ENCODE measurements at places on chromosomes 1 and 21.

DNA sequence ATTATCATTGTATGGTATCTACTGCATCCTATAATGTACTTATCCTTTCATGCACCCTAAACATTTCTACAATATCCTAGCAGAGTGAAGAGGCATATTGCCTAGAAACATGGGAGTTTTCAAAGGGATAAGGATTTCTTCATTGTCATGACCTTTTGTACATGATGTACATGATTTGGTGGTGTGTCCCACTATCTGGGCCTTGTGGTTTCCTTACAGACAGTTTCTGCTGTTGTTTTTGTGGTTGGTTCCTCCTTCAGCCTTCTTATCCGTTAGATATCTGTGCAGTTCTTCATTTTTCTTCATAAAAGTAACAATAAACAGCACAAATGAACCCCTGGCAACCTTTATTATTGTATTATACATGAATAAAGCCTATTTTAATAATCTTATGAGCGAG lies 70.4 kb upstream of the BACH1 start:
- DNase-seq, result no peak

GRCh38 chr1:204461331-204462228 lies 33.0 kb downstream of the PIK3C2B start:
- no peak for DNase-seq

DNA sequence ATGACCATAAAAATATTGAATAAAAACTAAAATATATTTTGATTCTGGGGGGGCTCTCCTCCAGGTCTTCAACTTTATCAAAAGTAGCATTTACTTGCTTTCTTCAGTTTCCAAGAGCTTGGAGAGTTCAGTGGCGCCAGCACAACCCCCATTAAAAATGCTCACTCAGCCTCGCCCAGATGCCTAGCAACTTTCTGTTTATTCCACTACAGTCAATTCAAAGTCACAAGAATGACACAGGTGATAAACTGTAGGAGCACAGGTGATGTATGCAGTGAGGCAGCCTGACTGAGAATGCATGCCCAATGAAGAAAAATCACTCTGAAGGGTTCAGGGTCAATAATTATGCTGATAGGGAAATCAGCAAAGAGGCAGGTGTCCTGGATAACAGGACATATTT lies 159.4 kb upstream of the ATP1B1 start:
- no peak for DNase-seq

DNA sequence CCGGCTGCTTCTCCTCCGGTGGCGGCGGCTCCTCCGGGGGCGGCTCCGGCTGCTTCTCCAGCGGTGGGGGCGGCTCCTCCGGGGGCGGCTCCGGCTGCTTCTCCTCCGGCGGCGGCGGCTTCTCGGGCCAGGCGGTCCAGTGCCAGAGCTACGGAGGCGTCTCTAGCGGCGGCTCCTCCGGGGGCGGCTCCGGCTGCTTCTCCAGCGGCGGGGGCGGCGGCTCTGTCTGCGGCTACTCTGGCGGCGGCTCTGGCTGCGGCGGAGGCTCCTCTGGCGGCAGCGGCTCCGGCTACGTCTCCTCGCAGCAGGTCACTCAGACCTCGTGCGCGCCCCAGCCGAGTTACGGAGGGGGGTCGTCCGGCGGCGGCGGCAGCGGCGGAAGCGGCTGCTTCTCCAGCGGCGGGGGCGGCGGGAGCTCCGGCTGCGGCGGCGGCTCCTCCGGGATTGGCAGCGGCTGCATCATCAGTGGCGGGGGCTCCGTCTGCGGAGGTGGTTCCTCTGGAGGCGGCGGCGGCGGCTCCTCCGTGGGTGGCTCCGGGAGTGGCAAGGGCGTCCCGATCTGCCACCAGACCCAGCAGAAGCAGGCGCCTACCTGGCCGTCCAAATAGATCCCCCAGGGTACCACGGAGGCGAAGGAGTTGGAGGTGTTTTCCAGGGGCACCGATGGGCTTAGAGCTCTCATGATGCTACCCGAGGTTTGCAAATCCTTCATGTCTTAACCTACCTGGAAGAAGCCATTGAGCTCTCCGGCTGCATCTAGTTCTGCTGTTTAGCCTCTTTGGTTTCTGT lies 2.0 kb downstream of the LORICRIN start:
- DNase-seq, result peak; percentile 12

DNA sequence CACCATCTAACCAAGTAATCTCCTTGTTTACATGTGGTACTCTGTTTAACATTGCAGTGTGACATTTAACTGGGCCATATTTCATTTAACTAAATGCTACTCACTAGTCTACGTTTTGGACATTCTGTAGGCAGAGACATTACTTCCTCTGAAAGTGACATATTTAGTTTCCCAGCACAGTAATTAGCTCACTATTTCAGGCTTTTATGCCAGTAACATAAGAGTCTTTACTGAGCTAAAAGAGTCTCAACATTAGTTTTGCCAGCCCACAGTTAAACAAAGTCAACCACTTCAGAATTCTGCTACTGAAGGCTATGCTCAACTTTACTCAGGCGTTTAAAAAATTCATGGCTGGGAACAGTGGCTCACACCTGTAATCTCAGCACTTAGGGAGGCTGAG lies 2.6 kb upstream of the TNFRSF9 start:
- DNase-seq, result no peak

DNA sequence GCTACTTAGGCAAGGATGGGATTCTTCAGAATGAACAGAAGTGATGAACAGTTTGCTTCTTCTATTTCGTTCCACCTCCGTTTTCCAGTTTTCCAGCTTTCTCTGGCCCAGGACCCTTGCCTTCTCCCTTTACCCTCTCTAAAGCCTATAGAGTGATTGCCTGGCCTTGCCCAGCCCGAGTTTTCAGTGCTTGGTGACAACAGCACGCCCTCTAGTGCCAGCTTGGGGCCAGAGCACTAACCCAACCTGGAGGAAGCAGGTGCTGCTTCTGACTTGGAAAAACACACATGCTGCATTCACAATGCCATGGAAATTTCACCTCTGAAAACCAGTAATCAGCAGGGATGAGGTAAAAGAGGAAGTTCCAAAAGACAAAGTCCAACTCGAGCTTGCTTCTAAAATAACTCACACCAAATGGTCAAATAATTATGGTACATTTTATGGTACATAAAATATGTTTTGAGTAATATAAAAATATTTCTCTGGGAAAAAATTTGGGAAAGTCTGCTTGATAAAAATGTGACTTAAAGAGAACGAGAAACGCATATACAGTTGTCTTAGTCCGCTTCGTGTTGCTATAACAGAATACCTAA lies 26.1 kb downstream of the UBE2T start:
- peak; percentile 77 for DNase-seq

DNA sequence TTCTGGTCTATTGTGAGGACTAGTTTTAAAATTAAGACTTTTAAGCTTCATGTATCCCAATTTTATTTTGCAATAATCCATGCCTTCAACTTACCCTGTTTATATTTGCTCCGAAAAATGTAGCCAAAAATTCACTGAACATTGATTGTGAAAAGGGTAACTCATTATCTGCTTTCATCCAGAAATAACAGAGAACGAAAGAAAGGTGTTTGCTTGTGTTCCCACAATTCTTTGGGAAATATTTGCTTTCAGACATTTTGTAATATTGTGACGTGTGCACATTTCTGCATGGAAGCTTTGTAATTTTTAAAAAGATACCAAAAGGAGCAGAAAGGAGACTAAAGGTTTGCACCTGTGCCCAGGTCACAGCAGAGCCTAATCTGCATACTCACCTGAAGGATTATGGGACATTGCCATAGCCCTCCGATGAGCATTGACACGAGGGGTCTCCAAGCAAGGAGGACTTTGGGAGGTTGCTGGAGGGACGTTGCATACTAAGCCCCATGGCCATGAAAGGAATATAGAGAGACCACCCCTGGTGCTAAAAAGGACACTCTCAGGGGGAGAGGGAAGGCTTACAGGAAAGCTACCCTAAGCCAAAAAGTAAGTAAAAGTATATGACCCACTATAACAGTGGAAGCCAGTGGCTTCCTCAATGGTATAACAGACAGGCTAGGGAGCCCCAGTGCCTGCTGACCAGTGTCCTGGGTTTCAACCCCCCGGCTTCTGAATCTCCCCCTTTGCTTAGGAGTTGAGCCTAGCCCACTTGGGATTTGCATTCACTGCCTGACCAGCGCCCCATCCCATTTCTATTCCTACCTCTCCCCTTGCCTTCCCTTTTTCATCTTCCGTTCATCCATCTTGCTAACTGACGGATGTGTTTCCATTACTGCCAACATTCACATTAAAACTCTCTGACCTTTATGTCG lies 148.6 kb upstream of the ZC3H12A start:
- no peak for DNase-seq

- no peak for DNase-seq
These were observed at the start of gene CLDN14 for GRCh38 chr21:36479415-36480402. Gene CLDN14, minus strand, starts transcription at chr21:36480122. Its CDS starts 18,427 bp downstream, at chr21:36461695.

- DNase-seq, result no peak
These were observed 46.5 kb downstream of the ZNHIT6 start for GRCh38 chr1:85661767-85662166.

DNA sequence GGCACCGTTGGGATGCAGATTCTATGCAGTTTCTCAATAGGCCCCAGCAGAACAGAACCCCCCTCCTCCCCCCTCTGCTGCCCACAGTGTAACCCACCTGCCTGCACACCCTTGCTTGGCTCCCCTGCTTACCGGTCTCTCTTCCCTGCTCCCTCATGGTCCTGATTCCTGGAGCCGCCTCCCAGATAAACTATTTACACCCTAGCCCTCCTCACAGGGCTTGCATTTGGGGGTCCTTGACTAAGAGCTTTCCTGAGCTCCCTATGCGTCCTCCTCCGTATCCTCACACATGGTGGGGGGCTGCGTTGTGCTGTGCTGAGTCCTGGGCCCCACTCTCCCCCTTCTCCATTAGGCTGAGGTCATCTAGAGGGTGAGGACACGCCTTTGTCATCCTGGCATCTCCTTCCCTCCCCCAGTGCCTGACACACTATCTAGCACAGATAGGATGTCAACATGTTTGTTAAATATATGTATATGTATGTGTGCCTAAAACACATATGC lies 121.9 kb downstream of the GRIK3 start:
- DNase-seq, result no peak

- peak; percentile 63 for DNase-seq
These were observed 16.1 kb upstream of the LRRC8D start for GRCh38 chr1:89804642-89805237.

DNA sequence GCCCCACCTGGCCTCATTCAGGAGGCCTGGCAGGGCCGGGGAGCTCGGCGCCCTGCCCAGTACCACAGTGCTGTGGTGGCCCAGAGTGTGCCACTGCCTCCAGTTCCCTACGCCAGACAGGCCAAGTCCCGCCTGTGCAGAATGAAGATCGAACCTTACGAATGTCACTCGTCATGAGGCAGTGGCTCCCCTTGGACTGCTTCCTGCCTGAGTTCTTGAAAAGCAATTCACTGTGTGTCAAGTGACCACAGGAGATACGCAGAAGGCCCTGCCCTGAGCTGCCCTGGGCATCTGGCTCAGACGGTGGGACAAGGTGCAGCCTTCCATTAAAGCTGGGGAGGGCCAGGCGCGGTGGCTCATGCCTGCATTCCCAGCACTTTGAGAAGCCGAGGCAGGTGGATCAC lies 49.6 kb upstream of the LRP8 start:
- no peak for DNase-seq
